IPS DF 19.7 (cell line): ENCODE measurements at places on chromosomes 4 and X.

DNA sequence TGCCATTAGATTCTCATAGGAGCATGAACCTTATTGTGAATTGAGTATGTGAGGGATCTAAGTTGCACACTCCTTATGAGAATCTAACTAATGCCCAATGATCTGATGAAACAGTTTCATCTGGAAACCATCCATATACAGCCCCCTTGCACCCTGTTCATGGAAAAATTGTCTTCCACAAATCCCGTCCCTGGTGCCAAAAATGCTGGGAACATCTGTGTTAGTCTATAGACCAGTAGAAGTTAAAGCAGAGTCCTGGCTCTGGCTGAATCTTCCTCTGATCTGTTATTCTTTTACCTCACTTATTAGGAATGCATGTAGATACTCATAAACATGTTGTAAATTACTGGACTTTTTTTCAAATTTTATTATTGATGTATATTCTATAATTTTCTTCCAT lies 29.2 kb downstream of the SULT1B1 start:
- no peak for DNase-seq

DNA sequence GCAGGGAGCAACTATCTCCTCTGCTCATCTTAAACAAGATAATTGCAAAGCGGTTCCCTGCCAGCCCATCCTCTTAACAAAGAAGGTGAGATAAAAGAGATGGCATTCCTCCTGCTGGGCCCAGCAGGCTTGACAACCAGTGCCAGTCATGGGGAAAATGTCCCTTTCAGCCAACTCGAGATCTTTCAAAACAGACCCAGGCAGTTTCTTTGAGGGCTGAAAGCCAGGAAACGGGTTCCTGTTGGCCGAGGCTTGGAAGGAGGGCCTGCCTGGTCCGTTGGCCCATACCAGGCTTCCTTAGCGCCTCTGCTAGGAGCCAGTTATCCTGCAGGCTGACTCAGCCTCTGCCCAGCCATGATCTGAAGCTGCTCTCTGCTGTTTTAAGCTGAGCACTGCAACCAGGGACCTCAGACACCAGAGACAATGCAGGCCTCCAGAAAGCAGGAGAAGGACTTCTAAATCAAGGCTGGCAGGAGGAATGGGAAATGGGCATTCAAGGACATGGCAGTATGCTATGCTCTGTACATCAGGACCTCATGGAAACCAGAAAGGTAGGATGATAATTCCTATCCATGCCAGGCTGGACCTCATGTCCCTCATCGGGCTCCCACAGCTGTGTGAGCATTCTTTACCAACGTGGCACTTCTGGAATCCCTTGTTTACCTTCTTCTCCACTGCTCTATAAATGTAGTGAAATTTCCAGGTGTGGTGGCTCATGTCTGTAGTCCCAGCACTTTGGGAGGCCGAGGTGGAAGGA lies 42.4 kb upstream of the SLC2A9 start:
- peak; percentile 52 for DNase-seq

GRCh38 chrX:1388651-1389050 lies 3.3 kb downstream of the SLC25A6 start:
- no peak for DNase-seq

DNA sequence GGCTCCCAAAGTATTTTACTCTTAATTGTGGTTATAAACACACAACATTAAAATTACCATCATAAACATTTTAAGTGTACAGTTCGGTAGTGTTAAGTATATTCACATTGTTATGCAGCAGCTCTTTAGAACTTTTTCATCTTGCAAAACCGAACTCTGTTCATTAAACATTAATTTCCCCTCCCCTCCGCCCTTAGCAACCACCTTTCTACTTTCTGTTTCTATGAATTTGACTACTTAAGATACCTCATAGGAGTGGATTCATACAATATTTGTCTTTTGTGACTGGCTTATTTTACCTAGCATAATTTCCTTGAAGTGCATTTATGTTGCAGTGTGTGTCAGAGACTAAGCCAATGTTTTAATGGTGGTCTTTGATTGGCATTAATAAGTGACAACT lies 32.6 kb downstream of the IL13RA1 start:
- no peak for DNase-seq

DNA sequence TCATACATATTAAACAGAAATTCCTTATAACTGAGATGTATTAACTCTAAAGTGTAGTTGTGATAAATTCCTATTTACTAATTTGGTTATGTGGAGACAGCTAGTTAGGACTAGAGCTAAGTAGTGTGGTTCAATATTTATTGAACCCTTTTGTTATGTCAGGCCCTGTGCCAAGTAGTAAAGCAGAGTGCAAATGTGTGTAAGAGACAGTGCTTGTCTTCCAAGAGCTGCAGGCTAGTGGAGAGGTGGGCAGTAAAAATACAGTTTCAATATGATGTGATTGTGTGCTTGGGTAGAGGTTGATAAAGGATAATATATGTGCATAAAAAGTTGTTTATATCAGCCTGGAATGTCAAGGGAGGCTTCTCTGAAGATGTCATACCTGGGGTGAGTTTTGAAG lies 80.0 kb downstream of the TBC1D19 start:
- no peak for DNase-seq

DNA sequence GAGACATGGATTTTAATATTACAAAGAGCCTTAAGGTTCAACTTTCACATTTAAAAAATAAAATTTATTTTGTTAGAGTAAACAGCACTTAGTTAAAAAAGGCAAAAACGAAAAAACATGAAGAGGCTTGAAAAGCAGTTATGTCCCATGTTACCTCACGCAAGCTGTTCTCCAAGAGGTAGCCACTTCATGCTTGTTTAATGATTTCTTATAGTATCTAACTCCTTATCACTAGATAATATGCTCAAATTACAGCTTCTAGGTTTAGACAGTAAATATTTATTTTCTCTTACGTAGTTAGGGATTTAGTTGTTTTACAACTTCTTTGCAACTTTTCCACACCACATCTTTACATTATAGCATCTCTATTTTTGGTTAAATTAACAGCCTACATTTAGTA lies 27.8 kb upstream of the TMPRSS11D start:
- no peak for DNase-seq

GRCh38 chrX:24590111-24590510 lies 57.0 kb downstream of the PCYT1B start:
- DNase-seq = no peak

DNA sequence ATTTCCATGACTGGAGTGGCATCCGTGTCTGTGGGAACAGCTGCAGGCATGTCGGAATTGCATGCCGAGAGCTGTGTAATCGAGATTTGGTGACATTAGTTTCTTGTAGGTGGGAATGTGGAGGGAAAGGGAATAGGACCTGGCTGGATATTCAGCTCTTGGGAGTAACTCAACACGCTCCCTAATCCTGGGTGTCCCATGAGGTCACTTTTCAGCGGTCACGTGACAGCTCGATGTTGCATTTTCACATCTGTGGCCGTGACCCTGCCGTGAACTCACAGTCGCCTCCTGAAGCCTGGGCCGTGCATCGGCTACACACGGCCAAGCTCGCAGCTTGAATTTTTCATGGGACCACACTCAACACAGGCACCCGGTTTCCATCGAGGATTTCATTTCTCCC lies 25.8 kb upstream of the PSAPL1 start:
- DNase-seq = no peak

- no peak for DNase-seq
These were observed 45.3 kb upstream of the HMX1 start for GRCh38 chr4:8916906-8917305.

DNA sequence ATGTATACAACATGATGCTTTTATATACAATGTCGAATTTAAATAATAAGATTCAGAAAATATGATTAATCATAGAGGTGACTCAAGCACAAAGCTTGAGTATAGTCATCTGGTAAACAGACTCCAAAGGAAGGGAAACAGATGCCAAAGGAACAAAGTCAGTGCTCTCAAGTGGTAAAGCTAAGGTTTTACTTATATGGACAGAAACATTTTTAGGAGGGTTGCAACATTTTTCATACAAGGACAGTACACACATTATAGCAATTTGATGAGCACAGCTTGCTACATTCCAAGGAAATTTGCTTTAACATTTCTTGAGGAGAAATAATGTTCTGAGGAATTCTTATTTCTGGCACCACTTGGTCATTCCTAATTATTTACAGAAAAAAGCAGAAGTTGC lies 333.4 kb upstream of the AADAT start:
- no peak for DNase-seq

GRCh38 chrX:20455001-20455400 lies 188.3 kb upstream of the RPS6KA3 start:
- DNase-seq = no peak

GRCh38 chr4:6956087-6956433 lies 46.4 kb downstream of the TBC1D14 start:
- no peak for DNase-seq

GRCh38 chr4:156547439-156547838 lies 424.2 kb downstream of the PDGFC start:
- no peak for DNase-seq

- no peak for DNase-seq
These were observed 19.6 kb upstream of the SOD3 start for GRCh38 chr4:24775750-24776149.

- no peak for DNase-seq
These were observed 37.0 kb downstream of the NOP14 start for GRCh38 chr4:2925931-2926860.

DNA sequence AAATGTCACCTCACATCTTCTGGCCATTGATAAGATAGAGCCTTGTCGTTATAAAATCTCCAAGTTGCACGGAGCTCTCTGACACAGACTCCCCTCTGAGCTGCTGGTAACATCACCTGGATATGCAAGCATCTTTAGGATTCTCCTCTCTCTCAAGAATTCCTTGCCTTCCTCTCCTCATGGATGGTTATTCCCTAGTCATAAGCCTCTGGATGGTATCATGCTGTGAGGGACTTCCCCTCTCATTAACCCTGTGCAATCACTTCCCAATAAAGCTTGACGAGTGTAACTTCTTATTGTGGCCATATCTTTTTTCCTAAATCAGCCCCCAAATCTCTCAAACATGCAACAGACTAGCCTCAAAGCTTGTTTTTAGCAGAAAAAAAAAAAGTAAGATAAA lies 1057.0 kb upstream of the SLIT2 start:
- peak; percentile 81 for DNase-seq

GRCh38 chrX:17377795-17378194 lies 2.8 kb downstream of the NHS start:
- DNase-seq = no peak

- no peak for DNase-seq
These were observed 1781.7 kb upstream of the PCDH10 start for GRCh38 chr4:131367441-131367840.

DNA sequence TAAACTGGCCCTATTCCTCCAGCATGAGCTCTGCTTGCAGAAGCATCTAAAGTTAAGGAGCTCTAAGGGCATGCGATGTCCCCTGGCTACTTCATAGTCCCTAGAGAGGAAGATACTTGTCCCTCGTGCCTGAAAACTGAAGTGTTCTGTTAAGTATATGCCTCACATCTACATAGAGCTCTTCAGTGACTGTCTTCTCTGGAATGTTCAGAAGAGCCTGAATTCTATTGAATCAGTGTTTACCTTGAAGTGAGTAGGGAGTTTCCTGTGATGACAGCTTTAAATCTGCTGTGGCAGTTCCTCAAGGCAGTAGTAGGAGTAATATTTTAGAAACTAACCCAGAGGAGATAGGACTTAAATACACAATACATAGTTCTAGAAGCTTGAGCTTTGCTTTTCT lies 111.2 kb downstream of the ZNF518B start:
- DNase-seq = no peak

- DNase-seq = no peak
These were observed 107.6 kb upstream of the FAM9B start for GRCh38 chrX:9141496-9141895.

GRCh38 chr4:38610966-38611431 lies 53.0 kb upstream of the KLF3 start:
- DNase-seq = no peak

DNA sequence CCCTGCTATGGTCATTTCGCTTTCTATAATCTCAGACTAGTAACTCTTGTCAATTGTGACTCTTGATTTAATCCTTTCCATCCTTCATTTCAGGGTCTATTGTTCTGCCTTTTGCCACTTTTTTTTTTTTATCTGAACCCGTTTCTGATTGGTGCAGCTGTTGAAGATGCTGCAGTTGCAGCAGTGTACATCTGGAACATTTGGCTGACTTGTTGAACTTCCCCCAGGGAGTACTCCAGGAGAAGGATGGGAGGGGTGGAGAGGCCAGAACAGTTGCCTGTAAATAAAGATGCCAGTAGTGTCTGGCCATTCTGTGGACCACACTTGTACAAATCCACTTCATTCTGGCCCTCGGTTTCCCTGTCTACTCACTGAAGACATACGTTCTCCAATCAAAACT lies 1.0 kb upstream of the EDA start:
- DNase-seq = no peak

- no peak for DNase-seq
These were observed 74.4 kb downstream of the PDLIM5 start for GRCh38 chr4:94525993-94526728.

DNA sequence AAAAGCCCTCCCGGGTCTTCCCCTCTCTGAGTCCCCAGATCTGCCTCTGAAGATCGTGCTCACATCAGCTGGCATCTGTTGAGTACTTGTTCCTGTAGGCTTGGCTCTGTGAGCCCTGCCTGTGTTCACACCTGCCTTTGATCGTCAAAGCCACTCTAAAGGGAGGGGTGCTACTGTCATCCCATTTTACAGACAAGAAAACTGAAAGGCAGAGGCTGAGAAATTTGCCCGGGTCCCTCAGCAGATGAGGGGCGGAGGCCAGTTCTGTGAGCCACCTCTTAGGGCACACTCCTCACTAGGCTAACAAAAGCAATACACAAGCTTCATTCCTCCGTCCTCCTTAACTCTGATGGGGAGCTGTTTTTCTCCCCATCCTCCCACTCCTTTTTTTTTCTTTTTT lies 655 bp downstream of the CYTL1 start:
- no peak for DNase-seq

DNA sequence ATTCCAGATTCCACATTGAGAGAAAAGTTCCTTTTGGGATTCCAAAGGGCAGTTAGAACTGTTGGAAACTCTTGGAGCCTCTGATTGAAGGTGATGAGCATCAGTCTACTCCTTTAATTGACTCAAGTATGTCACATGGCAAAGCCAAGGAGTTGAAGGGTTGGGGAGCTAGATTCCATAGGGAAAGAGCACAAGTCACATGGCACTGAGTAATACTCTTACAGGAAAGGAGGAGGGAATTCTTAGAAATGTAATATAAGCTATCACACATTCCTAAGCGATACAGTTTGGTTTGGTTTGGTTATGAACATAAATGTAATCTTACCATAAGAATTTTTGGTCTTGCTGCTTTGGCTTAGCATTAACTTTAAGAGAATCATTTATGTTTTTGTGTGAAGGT lies 15.7 kb downstream of the SPCS3 start:
- no peak for DNase-seq

GRCh38 chr4:3499710-3500109 lies 32.5 kb downstream of the LRPAP1 start:
- DNase-seq = no peak

DNA sequence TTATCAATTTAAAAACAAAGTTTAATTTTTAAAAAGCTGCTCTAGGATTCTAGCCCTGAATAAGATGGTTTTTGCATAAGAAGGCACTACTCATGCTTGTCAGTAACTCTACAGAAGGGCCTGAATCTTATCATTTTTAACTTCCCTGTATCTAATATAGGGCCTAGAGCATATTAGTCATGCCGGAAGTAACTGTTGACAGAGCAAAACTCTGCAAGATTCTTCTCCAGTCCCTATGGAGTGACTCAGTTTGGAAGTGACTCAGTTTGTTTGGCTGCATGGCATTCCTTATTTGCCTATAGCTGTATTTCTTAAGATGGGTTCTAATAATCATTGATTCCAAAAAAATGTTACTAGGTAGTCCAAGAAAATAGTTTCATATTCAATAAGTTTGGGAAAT lies 431.8 kb upstream of the HTR2C start:
- DNase-seq = no peak

- DNase-seq = no peak
These were observed 487.6 kb downstream of the GRXCR1 start for GRCh38 chr4:43380093-43380492.
